ENCODE measurements at places on chromosomes 7 and 10.
A peak's percentile ranks its signal among the peaks of the same experiment; 100 is the strongest.

GRCh38 chr7:139854124-139854511, 25.1 kb downstream of the TBXAS1 start:
- DNase-seq = no peak

GRCh38 chr7:19119870-19120486, 2.5 kb upstream of the TWIST1 start:
- DNase-seq = no peak

- no peak for DNase-seq
Measured at GRCh38 chr10:34275626-34276130, 539.4 kb downstream of the PARD3 start.

DNA sequence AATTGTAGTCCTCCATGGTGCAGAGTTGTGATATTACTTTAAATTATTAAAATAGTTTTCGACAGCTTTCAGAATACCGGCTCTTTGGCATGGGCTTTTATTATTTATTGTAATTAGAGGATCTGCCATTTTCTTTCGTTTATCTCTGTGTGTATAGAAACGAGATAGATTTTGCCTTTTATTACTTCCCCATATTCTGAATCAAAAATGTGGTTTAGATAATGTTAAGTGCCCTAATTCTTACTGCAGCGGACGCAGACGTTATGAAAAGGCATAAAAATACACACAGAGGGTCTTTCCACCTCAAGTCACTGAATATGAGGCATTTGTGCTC, 1.9 kb upstream of the ARID5B start:
- DNase-seq = no peak

GRCh38 chr7:146982482-146982881, 865.9 kb downstream of the CNTNAP2 start:
- DNase-seq = no peak

GRCh38 chr7:17234030-17234397, 64.4 kb upstream of the AHR start:
- no peak for DNase-seq

DNA sequence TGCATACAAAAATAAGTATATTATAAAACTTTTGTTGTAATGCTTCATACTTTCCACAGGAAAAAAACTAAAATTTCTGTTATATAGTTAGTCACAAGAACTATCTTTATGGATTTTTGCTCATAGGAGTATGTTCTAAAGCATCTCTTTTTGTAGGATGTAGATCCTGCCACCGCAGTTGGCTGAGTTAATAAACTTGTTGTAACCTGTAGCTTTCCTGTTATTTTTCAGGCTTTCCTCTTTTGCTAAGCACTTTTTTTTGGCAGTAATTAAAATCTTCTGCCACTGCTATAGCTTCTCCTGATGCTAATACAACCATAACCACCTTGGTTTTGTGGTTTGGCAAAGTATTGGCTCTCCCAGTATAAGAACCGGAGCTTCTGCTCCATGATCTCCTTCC, 60.3 kb downstream of the WNT2 start:
- no peak for DNase-seq

GRCh38 chr7:136640977-136641376, 227.5 kb upstream of the CHRM2 start:
- no peak for DNase-seq

DNA sequence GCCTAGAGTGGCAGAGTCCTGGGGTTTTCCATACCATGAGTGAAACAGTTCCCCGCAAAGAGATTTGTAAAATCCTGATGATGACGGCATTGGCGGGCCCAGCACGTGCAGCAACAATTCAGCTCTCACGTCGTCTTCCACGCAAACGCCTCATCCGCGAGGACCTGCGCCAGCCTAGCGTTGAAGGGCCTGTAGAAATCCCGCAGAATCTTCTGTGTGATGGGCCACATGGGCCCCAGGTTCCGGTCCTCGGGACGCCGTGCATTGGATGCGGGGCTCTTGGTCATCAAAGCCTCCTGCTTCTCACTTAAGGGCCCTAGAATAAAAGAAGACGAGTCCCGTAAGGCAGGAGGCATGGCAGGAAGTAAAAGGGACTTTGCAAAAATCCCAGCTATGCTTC, 83.4 kb downstream of the CHST15 start:
- no peak for DNase-seq

- peak; percentile 30 for DNase-seq
Measured at GRCh38 chr7:99453105-99453504, 12.9 kb downstream of the ATP5MF start.
